ENCODE measurements at places on chromosomes 3 and 15.

DNA sequence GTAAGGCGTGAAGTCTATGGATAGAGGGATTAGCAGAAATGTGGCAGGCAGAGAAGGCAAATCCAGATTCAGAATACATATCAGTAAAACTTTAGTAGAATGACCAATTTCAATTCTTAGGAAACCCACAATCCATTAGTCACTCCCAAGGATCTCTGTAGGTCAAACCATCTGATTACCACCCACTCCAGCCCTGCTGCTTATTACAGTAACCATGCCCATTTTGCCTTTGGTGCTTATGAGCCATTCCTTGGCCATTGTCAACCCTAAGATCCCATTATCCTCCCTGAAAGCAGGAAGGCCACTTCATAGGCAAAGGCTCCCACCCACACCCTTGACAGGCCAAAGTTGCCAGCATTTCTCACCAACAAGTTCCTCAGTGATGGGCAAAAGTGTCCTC, 5.1 kb upstream of the KLHL40 start:
- no peak for DNase-seq

GRCh38 chr3:115655761-115656282, 32.5 kb downstream of the GAP43 start:
- DNase-seq: no peak

DNA sequence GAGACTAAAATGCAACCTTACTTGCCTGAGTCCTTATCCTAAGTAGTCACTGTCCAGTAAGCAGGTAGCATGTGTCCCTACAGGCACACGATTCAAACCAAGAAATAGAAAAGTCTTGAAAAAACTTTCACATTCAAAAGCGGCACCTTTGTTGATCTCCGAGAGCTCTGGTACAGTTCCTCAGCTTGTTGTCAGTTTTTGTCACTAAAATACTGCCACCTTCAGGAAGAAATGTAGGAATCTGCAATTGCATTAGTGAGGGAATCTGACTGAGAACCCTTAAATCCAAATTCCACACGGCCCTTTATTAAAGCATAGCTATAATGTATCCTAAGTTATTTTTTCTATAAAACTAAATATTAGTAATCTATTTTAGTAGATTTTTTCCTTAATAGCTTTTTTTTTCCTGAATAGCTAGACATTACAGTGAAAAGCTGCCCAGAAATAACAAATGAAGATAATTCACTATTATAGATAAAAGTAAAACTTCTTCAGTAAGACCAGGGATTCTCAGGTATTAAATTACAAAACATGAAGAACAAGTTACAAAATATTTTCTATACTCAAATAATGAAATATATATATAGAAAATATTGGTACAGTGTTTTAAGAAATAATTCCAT, 44.0 kb downstream of the CCDC54 start:
- DNase-seq: peak; percentile 73

GRCh38 chr15:32870240-32871033, 152.6 kb downstream of the GREM1 start:
- no peak for DNase-seq

DNA sequence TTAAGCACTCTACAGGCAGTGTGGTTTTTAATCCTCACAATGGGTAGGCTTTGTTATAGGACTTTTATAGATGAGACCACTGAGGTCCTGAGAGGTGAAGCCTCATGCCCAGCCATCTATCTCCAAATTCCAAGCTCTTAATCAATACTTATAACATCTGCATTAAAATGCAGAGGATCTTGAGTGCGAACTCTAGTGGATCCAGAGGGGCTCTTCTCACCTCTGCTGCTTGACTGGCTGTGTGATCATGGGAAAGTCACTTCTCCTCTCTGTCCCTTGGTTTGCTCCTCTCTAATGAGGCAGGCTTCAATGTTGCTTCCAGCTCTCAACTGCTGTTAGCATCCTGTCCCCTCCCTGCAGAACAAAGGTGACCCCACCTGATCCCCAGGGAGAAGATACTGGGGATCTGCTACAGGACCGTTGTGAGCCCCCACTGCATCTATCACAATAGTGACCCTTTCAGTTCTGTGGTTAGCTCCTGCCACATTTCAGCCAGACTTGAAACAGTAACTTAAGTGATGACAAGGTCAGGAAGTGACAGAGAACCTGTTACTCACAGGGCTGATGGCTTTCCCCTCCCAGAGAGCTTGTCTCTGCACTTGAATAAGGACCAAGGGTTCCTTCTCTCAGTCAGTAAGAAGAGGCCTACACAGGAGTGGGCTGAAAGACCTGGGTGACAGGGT, 1.3 kb downstream of the SLC27A2 start:
- DNase-seq: no peak

- no peak for DNase-seq
Measured at GRCh38 chr3:106231086-106231485, 362.3 kb upstream of the CBLB start.

GRCh38 chr3:194184265-194184751, 48.4 kb downstream of the HES1 start:
- no peak for DNase-seq

Data from RPMI8226 (cell line).